8988T (cell line): ENCODE measurements at places on chromosomes 4 and X.

- DNase-seq, result no peak
Observed at GRCh38 chr4:39324897-39325613, 41.1 kb downstream of the RFC1 start.

DNA sequence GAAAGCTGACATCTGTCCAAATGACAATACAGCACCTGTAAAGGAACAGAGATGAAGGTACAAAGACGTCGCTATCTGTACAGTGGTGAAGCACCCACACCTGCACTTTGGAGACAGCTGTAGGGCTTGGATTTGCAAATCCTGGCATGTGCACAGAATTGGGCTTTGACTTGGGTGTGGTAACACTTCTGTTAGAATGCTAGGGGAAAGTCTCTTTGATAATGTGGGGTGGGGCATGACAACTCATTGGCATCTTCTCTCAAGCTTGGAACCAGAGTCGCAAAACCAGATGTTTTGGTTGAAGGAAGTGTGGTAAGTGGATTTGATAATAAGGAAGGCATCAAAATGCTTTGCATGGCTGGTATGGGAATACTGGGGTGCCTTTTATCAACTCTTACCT, 55.5 kb downstream of the VCX3B start:
- no peak for DNase-seq

- DNase-seq, result no peak
Observed at GRCh38 chr4:108126806-108127205, 41.9 kb downstream of the LEF1 start.

GRCh38 chr4:3039706-3040366, 34.5 kb downstream of the HTT-AS start:
- DNase-seq, result no peak

GRCh38 chrX:65407157-65407626, 127.4 kb downstream of the LAS1L start:
- DNase-seq, result no peak

DNA sequence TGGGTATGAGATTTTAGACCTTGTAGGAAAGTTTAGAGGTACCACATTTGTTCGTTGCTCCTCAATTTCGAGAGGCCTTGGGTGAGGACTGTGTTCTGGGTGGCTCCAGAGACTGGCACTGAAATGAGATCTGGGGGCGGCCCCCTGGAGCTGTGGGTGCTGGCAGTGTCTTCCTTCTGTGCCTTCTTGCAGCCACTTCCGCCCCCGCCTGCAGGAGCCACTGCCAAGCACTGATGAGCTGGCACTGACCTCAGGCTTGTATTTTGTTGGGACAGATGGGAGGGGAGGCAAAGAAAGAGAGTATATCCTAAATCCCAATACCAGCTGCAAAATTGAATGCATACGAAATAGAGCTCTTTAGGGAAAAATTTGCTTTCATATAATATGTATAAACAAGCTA, 64.5 kb upstream of the CLDN34 start:
- no peak for DNase-seq

DNA sequence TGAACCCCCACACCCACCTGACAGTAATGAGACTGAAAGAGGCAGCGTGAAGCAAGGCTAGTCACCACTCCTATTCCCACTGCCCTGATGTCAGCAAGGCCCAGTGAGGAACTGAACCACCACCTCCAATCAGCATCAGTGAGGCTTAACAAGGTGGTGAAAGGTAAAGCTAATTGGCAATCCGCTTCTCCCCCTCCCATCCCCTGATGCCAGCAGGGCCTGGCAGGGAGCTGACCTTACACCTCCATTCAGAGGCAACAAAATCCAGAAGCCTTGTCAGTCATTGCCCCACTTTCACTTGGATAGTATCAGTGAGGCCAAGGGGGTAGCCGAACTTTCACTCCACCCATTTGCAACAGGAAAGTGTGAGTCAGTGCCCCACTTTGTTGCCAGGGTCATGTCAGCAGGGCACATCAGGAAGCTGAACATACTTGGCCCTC, 60.8 kb downstream of the AWAT2 start:
- DNase-seq, result no peak

- DNase-seq, result no peak
Observed at GRCh38 chr4:180909279-180909678, 1333.9 kb upstream of the TENM3 start.

- DNase-seq, result no peak
Observed at GRCh38 chrX:13165266-13166189, 121.1 kb upstream of the FAM9C start.

DNA sequence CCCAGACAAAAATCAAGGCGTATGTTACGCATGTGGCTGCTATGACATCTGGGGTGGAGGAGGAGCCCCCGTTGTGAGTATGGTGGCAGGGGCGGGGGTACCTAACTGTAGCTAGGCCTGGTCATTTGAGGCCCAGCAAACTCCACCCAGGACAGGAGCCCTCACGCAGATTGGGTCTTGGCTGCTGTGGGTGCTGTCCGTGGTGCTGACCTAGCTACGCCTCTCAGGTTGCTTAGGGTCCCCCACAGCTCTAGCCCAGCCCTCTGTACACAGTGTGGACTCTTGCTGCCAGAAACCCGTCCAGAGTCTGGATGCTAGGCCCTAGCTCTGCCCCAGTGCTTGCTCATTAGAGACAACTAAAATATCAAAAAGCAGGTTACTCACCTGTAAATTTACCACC, 146.7 kb upstream of the PSAPL1 start:
- no peak for DNase-seq
